ENCODE measurements at places on chromosomes 16 and 17.

DNA sequence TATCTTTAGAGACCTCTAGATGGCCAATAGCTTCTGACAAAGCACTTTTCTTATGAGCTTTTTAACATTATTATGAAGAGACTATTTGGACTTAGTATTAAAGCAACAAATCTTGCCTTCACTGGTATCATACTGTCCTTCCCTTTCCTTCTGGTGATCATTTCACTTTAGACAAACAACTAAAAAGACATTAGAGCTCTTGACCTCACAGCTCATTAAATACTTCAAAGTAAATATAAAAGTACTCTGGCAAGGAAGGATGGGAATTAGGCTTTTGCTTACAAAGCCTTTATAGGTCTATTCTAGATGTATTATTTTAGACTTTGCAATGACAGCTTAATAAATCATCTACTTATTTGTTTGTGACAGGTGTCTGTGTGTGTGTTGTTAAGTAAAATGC lies 11.1 kb downstream of the STXBP4 start:
- H3K27ac ChIP-seq = no peak overlapping the region
- no peak for DNase-seq
- no peaks in the 10 kb centered on the region for H3K27me3 ChIP-seq
- H3K4me3 ChIP-seq = no peak overlapping the region
- H3K36me3 ChIP-seq = no peaks in the 10 kb centered on the region

DNA sequence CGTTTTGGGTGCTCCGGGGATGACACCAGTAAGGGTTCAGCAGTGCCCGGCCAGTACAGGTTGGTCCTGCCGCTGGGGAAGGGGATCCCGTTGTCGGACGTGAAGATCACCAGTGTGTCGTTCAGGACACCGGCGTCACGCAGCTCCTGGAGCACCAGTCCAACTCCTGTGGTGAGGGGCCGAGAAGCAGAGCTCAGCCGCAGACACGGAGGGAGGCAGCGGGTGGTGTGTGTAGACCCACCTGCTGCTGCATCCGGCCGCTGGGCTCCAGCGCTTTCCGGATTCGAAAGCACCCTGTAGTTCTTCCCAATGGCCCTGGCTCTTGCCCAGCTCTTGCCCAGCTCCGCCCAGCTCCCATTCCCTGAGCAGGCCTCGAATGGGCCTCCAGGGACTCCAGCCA lies 8.0 kb downstream of the SGSH start:
- H3K4me3 ChIP-seq = no peak overlapping the region
- DNase-seq = no peak
- no peak overlapping the region for H3K27ac ChIP-seq
- H3K4me1 ChIP-seq = no peaks in the 10 kb centered on the region

GRCh38 chr16:14564861-14565687 lies 65.0 kb downstream of the PARN start:
- H3K4me1 ChIP-seq = no peaks in the 10 kb centered on the region
- no peak for DNase-seq
- no peak overlapping the region for H3K27ac ChIP-seq
- H3K27me3 ChIP-seq = no peaks in the 10 kb centered on the region

- no peak overlapping the region for H3K27ac ChIP-seq
- H3K36me3 ChIP-seq = no peaks in the 10 kb centered on the region
- peaks cover 8% of the 10 kb centered on the region for H3K4me1 ChIP-seq
- H3K27me3 ChIP-seq = no peaks in the 10 kb centered on the region
- H3K4me3 ChIP-seq = no peak overlapping the region
These were observed 70.8 kb downstream of the RAB11FIP4 start for GRCh38 chr17:31462261-31462660.

GRCh38 chr17:2175294-2175628 lies 120.4 kb downstream of the HIC1 start:
- H3K4me1 ChIP-seq = peaks cover 96% of the 10 kb centered on the region
- no peak overlapping the region for H3K4me3 ChIP-seq
- no peak for DNase-seq
- no peaks in the 10 kb centered on the region for H3K36me3 ChIP-seq
- no peaks in the 10 kb centered on the region for H3K27me3 ChIP-seq
- H3K27ac ChIP-seq = peak overlapping the region; percentile 91

- no peaks in the 10 kb centered on the region for H3K27me3 ChIP-seq
- no peaks in the 10 kb centered on the region for H3K4me1 ChIP-seq
These were observed 928.7 kb upstream of the SOX9 start for GRCh38 chr17:71192039-71192555.

GRCh38 chr16:68995011-68995504 lies 110.4 kb upstream of the HAS3 start:
- H3K4me3 ChIP-seq = no peak overlapping the region
- no peaks in the 10 kb centered on the region for H3K27me3 ChIP-seq
- no peak for DNase-seq
- H3K36me3 ChIP-seq = no peaks in the 10 kb centered on the region

DNA sequence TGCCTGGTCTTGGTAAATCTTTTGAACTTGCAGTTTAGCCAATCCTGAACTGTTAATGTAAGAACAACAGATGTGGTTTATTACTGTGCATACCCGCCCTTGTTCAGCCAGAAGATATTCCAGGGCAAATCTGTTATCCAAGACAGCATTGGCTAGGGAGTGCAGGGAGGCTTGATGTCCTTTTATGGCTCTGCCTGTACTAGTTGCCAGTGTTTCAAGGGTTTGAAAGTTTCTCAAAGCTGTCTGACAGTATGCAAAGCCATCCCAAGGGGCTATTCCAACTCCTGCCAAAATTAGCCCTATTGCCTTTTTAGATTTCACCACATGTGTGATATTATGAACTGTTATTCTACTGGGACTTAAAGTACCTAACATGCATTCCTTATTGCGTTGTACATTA lies 30.1 kb downstream of the LCMT1 start:
- no peaks in the 10 kb centered on the region for H3K4me1 ChIP-seq
- no peaks in the 10 kb centered on the region for H3K27me3 ChIP-seq
- H3K4me3 ChIP-seq = no peak overlapping the region
- peaks cover 58% of the 10 kb centered on the region for H3K36me3 ChIP-seq
